ENCODE measurements at places on chromosomes 6 and 20.

DNA sequence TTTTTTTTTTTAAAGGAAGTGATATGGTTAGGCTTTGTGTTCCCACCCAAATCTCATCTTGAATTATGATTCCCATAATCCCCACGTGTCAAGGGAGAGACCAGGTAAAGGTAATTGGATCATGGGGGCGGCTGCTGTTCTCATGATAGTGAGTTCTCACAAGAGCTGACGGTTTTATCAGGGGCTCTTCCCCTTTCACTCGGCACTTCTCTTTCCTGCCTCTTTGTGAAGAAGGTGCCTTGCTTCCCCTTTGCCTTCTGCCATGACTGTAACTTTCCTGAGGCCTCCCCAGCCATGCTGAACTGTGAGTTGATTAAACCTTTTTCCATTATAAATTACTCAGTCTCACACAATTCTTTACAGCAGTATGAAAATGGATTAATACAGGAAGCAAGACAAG lies 64.3 kb downstream of the ZFP64 start:
- no peak for DNase-seq

DNA sequence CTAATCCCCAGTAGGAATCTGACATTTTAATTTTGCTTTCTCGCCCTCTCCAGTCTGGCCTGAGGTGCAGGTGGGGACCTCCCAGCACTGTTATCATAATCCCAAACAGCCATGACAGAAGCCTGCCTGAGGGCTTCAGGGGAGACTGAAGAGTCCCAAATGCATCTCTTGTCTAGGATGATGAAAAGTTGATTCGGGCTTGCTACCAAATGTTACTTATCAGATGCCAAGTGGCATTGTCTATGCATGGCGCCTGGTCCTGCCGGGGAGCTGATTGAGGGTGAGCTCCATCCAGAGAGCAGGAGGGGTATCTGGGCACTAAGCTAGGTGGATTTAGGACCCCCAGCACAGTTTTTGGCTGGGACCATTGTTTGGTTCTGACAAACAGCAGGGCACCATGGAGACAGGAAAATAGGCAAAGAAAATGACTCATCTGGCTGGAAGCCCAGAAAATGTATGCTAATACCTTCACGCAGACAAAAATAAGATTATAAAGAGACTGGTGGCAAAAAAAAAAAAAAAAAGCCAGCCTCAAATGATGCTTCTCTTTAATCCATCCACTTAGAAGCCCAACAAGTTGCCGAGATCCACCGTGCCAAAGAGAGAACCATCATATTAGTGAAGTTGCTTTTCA lies 513.7 kb upstream of the SULF2 start:
- DNase-seq, result peak; percentile 71

- peak; percentile 6 for DNase-seq
Observed at GRCh38 chr6:44960898-44961297, 367.2 kb upstream of the RUNX2 start.

- peak; percentile 80 for DNase-seq
Observed at GRCh38 chr6:36724514-36725390, 27.1 kb downstream of the RAB44 start.

- DNase-seq, result no peak
Observed at GRCh38 chr6:134511984-134512683, 194.2 kb upstream of the SGK1 start.

- DNase-seq, result no peak
Observed at GRCh38 chr6:137849181-137849980, 17.7 kb upstream of the TNFAIP3 start.

- DNase-seq, result no peak
Observed at GRCh38 chr6:129981598-129981997, 36.8 kb upstream of the L3MBTL3 start.

DNA sequence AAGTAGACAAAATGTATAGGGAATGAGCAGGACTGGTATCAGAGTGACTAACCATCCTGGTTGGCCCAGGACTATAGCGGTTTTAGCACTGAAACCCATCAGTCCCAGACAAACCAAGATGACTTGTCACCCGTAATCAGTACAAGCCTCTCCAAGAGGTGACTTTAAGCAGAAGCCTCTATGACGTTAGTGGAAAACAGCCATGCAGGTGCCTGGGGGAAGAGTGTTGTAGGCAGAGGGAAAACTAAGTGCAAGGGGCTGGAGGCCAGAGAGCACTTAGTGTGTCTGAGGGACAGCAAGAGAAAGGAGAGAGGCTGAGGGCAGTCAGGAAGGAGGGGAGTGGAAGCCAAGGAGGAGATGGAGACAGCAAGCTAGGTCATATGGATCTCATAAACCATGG lies 2.1 kb downstream of the SGK2 start:
- no peak for DNase-seq

GRCh38 chr6:41573985-41574384 lies 27.8 kb downstream of the FOXP4 start:
- no peak for DNase-seq

DNA sequence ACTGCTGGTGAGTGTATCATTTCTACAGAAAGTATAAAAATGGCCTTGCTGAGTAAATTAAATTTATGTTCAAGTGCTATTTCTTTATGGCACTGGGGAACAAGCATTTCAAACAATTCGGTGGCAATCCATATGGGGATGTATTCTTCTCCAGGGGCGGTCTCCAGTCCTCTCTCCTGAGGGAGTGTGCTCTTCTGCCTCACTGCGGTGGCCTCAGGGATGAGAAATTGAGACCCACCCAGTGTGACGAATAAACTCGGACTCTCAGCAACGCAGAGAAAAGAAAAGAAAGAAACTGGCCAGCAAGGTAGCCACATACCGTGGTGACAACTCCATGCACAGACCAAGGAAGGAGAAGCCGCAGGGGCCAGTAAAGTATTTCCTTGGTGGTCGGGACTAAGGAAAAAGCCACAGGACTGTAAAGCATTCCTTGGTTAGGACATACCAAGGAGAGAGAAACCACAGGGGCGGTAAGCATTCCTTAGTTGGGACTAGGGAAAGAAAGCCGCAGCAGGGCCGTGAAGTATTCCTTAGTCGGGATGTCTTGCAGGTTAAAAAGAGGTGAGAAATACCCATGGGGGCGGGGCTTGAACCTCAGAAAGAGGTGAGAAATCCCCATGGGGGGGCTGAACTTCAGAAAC lies 13.6 kb upstream of the GOPC start:
- DNase-seq, result no peak

- no peak for DNase-seq
Observed at GRCh38 chr6:40877362-40877761, 161.7 kb downstream of the UNC5CL start.

DNA sequence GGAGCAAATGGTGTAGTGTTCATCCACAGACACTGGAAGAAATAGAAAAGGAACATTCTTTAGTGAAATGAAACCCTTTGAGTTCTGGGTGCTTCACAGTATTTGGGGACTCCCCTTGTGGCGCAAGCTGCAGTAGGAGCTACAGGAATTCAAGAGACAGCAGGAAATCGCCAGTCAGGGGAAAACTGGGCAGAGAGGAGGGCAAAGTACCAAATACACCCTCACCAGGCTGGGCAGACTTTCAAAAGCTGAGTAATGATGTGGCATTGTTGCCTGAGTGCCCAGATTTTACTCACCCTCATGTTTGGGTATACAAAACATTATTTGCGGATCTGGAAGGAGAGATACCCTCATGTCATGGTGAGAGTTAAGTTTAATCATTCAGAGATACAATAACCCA lies 97.9 kb downstream of the SOD2 start:
- DNase-seq, result no peak

DNA sequence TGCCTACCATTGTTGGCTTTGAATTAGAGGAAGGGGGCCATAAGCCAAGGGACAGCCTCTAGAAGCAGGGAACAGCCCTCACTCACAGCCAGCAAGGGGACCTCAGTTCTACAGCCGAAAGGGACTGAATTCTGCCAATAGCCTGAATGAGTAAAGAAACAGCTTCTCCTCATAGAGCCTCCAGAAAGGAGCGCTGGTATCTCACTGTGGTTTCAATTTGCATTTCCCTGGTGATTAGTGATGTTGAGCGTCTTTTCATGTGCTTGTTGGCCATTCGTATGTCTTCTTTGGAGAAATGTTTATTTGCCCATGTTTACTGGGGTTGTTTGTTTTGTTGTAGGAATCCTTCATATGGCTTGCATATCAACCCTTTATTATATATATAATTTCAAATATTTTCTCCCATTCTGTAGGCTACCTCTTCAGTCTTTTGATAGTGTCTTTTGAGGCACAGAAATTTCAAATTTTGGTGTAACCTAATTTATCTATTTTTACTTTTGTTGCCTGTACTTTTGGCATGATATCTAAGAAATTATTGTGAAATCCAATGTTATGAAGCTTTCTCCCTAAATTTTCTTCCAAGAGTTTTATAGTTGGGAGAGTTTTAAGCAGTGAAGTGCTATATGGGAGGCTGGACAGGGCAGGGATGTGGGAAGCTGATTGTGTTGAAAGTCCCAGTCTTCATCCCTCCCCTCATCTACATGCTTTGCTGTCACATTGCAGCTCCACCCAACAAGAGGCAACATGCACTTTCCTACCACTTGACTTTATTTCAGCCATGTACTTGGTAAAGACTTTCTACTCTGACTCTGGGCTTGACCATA lies 82.3 kb upstream of the SHLD1 start:
- DNase-seq, result no peak

DNA sequence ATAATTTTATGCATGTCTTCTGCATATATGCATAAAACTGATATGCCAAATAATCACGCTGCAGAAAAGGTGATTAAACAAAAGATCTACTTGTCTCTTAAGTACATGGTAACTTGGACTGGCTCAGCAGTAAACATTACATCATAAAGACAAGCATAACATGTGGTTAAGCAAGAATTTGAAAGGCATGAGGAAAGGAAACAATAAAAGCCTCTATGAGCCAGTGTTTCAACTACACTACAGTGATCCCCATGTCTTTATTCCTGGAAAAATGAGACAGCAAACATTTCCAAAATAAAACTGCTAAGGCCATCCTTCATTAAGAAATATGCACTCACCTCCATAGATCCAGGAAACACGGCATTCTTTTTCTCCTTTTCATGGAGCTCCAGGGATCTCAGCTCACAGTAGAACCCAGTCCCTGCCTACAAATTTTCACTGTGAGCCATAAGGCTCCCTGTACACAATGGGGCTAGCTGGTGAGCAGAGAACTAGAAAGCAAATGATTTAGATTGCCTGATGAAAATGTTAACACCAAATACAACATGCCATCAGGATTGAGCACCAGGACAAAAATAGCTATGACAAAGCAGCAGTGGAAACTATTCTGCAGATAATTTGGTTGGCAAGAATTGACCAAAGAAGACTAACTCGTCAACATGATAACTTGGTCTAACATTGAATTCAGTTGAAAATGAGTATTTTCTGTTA lies 156.1 kb downstream of the COL21A1 start:
- peak; percentile 46 for DNase-seq

DNA sequence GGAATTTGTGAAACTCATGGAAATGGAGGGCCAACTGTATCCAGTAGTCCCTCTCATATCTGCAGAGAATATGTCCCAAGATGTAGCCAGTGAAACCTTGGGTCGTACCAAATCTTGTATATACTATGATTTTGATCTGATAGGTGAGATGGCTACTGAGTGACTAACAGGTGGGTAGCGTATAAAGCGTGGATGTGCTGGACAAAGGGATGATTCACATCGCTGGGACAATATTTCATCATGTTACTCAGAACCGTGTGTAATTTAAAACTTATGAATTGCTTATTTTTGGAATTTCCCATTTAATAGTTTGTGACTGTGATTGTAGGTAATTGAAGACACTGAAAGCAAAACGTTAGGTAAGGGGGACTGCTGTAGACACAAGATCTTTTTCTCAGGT lies 144.1 kb downstream of the SMAP1 start:
- no peak for DNase-seq

GRCh38 chr6:152700427-152700826 lies 2.7 kb downstream of the MYCT1 start:
- DNase-seq, result no peak

DNA sequence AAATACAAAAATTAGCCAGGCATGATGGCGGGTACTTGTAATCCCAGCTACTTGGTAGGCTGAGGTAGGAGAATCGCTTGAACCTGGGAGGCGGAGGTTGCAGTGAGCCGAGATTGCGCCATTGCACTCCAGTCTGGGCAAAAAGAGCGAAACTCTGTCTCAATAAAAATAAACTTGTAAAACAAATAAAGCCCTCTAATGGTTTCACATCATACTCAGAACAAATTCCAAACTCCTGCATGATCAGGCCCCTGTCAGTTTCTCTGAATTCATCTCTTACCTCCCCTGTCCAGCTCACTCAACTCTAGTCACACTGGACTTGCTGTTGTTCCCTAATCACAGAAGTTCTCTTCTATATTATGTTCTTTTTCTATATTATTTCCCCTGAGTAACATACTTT lies 43.1 kb upstream of the SGK1 start:
- DNase-seq, result no peak

GRCh38 chr6:56842686-56843475 lies 112.0 kb upstream of the BEND6 start:
- DNase-seq, result peak; percentile 63

GRCh38 chr6:35596448-35597442 lies 84.0 kb upstream of the TULP1 start:
- peak; percentile 50 for DNase-seq

DNA sequence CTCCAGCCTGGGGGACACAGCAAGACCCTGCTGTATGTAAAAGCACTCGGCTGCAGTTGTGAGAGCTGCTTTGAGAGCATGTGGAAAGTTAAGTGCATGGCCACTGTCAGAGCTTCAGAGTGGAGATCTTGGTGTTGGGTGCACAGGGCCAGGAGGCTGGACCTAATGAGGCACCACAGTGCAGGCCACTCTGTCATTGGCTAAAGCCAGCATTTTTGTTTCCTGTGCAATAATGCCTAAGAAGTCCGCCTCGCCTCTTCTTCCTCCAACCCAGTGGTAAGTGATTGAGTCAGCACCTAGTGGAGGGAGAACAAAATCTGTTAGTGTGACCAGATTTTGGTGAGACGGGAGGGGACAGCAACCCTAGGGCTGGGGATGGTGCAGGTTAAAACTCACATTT lies 60.6 kb downstream of the SSR1 start:
- no peak for DNase-seq

DNA sequence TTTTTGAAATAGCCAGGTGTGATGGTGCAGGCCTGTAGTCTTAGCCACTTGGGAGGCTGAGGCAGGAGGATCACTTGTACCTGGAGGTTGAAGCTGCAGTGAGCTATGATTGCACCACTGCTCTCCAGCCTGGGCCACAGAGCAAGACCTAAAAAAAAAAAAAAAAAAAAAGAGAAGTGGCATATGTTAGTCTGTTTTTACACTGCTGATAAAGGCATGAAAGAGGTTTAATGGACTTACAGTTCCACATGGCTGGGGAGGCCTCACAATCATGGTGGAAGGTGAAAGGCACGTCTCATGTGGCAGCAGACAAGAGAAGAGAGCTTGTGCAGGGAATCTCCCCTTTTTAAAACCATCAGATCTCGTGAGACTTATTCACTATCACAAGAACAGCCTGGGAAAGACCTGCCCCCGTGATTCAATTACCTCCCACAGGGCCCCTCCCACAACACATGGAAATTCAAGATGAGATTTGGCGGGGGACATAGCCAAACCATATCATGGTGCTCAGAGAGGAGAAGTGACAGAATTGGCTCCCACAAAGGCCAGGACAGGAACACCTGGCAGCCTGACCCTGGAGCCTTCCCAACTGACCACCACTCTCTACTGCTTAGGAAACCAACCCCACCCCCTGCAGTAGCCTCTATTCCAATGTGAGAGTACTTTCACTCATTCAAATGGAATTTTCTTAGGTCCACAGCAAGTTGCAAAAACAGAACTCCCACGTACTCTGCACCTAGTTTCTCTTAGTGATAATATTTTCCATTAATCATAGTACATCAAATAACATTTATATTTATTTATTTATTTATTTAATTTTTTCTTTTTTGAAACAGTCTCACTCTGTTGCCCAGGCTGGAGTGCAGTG lies 29.8 kb downstream of the ARHGAP40 start:
- no peak for DNase-seq

GRCh38 chr6:54419885-54420284 lies 111.6 kb downstream of the TINAG start:
- DNase-seq, result peak; percentile 11

GRCh38 chr6:6202886-6203285 lies 117.6 kb downstream of the F13A1 start:
- DNase-seq, result no peak
